ENCODE measurements at places on chromosomes 3 and 15.

- no peak for DNase-seq
Observed at GRCh38 chr15:87619161-87619960, 637.2 kb downstream of the NTRK3 start.

DNA sequence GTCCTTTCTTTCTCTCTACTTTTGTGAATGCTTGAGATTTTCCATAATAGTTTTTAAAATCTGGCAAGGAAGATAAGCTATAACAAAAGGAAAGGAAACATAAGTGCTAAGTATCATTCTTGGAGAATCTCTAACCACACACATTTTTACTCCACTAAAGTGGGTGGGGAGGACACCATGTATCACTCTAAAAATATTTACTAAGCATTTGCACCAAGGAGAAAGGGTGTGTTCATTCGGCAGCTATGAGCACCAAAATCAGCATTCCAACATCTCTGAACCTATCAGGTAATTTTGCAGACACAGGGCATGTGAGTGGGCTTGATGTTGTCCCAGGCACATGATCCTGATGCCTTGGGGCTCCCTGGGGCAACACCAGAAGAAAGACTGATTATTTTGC is 5.5 kb downstream of the B4GALT4 start:
- DNase-seq = no peak

DNA sequence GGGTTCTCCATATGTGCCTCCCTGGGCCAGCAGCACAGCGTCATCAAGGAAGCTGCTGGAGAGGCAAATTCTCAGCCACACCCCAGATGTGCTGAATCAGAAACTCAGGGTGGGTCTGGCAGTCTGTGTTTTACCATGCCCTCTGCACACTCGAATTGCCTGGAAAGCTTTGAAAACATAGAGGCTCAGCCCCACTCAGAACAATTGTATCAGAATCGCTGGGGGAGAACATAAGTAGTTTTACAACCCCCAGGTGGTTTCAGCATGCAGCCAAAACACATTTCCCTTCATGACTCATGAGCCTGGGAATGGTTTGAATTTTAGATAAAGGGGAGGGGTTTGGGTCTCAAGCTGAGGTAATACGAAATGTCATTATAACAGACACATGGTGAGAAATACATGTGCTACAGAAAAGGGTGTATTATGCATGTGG is 9.6 kb downstream of the TGM4 start:
- DNase-seq = no peak

DNA sequence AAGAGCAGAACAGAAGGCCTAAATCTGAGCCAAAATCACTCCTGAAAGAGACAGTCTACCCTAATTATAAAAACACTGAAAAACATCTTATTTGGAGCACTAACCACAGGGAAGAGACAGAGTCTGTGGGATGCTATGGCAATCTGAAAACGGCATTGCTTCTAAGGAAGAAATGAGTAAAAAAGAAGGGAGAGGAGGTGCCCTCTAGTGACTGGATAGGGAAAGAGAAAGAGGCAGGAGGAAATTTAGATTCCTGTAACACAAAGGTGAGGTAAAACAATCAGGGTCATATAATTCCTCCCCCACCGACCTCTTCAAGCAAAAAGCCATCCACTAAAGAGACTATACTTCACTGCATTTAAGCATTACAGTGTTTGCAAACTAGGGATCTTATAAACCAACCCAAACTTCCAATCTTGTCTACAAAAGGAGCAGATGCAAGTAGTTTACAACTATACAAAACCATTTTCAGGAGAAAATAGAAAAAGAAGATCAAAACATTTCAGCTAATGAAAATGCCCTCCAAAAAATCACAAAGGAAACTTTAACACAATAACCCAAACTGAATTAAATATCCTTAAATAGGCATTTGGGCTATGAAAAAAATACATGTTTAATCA is 32.6 kb downstream of the HACD2 start:
- no peak for DNase-seq

DNA sequence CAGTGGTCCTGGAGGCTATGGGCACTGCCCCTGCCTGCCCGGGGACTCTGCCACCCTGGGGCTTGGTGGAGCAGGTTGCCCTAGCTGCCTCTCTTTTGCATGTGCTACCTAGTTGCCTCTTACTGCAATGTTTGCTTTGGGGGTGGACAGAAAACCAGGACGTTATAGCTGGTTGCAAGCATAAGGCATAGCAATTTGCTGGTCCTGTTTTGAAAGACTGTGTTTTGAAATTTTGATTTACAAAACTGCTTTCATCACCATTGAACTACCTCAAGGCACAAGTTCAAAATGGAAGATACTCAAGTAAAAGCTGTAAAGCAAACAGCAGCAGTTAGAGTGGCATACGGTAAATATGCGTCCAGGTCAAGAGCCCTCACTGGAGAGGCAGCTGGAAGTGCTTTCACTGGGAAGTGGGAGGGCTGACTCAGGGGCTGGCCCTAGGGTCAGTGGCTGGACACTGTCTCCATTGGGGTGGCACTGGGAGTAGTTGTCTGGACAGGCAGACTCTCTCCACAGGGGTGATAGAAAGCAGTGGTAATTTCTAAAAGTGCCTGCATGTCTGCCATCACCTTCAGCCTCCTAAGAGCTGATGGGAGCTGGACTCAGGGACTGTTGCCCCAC is 138.1 kb downstream of the CHDH start:
- peak; percentile 77 for DNase-seq

DNA sequence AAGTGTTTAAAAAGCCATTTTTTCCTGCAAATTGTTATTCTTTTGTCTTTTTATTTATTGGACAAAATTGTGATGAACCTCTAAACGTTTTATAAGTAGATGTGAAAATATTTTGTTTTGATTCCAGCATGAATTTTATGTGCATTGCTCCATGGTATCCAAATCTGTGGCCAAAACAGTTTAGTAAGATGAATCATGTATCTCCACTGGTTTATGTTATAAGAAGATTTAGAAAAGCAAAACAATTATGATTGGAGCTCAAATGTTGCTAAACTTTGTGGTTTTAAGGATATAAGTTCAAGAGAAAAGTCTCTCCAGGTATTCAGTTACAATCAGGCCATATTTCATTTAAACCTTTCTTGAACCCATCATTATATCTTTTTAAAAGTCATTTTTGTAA is 80.9 kb downstream of the NECTIN3 start:
- no peak for DNase-seq

- DNase-seq = no peak
Observed at GRCh38 chr3:28645149-28645548, 296.5 kb upstream of the AZI2 start.

- no peak for DNase-seq
Observed at GRCh38 chr3:122767540-122768372, 25.9 kb downstream of the HSPBAP1 start.

DNA sequence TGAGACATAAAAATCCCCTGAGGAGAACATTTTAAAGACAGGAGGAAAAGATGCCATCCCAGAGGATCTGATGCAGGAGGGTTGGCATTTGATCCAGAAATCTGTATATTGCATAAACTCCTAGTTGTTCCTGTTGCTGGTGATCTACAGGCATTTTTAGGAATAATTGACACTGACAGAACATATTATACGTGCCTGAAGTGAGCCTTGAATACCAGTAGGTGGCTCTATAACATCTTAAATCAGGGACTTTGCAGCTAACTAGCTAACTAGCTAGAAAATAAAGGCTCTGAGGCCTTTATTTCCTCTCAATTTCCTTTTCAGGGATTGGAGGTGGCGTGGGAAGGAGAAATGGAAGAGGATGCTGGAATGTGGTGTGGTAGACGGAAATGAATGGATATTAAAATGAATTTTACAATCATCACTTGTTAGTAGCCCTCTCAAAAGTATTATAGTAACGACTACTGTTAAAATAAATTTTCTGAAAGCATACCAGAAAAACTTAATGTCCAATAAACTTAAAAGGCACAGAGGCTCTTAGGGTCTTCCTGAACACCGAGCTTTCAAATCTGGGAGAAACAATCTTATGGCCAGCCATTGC is 73.8 kb upstream of the ZBED2 start:
- DNase-seq = peak; percentile 33

DNA sequence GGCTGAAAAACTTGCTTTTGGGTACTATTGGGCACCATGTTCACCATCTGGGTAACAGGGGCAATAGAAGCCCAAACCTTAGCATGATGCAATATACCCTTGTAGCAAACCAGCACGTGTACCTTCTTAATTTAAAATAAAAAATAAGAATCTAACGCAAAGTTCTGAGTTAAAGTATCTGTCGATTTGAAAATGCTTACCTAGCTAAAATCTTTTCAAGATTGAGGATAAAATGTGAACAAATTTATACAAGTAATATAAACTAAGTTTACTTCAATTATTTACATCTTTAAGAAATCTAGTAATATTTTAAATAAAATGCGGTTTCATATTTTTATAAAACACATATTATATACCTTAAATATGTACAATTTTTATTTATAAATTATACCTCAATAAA is 38.1 kb upstream of the IGF2BP2 start:
- no peak for DNase-seq

All from NCI-H510A treated with DMSO at 0.1 percent for 48 hours (cell line).